ENCODE measurements at places on chromosomes 11 and 22.

DNA sequence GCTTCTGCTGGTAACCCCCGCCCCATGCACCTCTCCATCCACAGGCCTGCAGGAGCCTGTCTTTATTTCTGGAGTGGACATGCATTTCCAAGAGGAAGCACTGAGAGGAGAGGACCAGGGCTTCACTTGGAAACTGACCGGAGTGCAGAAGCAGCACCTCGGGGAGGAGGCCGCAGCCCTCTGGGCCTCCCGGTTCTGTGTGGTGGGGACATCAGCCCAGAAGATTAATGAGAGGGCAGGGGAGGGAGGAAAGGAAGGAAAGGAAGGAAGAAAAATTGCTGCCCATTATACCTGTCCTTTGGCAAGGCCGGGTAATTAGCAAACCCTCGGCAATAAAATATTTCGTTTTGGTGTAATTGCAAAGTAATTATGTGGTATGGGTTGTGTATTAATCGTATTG, 97.0 kb downstream of the TP53I11 start:
- DNase-seq = no peak

DNA sequence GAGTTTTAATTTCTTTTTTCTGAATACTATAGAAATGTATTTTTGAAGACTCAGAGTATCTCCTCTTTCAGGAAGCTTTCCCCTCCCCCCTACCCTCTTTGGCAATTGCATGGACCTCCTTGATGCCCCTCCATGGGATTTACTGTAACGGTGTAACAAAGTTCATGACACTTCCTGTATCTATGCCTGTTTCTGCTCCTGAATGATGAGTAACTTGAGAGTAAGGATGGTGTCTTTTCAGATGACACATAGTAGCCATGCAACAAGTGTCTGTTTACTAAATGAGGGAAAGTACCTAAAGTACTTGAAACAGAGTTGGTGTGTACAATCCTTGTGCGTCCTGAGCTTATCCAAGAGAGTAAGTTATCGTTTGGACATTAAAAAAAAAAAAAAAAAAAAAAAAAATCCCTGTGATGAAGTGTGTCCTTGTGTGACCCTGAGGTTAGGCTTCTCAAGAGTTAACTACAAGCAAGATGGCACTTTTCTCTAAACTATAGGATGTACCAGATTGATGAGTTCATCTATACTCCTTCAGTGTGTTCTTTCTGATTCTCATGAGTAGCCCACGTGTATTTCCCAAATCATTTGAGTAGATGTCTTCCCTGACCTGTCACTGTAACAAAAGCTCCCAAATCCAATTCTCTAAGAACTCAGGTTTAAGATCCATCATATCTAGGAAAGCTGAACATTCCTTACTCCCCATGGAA, 7.4 kb downstream of the ETS1 start:
- DNase-seq = peak; percentile 28

DNA sequence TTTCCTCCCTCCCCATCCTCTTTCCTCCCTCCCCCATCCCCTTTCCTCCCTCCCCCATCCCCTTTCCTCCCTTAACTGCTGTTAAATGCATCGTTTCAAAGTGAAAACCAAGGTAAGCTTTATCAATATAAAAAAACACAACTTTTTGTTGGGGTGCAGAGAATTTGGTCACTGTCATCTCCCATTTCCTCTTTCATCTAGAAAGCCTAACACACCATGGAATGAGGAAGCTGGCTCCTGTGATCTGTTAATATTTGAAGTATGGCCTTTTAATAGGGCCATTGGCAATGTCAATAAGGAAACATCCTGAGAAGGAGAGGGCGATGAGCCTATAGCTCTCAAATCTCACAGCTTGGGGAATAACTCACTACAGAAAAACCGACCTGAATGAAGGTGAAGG, 7.0 kb downstream of the EXPH5 start:
- DNase-seq = no peak

DNA sequence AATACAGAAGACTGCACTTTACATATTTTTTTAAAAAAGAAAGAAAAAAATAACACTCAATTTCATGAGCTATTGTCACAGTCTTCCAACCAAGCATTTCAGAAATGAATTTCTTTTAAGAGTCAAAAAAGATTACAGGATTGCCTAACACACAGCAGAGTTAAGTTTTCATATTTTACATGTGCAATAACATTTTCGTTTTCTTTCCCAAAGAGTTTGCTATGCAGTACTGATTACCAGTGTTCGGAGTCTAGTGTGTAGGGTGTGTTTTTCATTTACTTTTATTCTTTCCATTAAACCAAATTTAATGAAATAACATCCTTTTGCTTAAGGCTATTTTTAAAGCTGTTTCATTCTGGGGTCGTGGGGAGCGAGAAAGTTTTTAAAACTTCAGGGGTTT, 53.2 kb downstream of the MN1 start:
- no peak for DNase-seq

- no peak for DNase-seq
Measured at GRCh38 chr11:15159085-15159484, 44.4 kb downstream of the INSC start.

DNA sequence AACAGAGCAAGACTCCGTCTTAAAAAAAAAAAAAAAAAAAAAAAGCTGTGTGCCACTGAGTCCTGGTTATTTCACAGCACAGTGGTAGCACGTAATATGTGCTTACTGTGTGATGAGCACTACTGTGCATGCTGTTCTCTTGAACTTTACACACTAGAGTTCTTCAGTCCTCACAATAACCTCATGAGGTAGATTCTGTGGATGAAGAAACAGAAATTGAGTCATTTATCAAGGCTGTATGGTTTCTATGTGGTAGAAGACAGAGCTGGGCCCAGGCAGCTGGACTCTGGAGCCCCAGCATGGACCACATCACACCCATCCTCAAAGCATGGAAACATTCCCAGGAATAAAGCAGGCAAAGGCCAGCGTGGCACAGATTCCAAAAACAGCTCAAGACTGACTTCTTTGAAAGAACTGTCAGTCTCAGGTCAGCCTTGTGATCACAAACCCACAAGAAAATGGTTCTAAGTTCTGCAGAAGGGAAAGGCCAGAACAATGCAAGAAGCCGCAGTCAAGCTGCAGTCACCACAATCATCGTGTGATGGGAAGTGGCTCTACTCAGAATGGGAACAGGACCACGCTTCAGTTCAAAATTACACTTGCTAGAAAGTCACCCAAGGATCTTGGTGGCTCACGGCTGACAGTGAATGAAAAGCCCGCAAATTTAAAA, 49.5 kb downstream of the MICAL3 start:
- no peak for DNase-seq

- DNase-seq = no peak
Measured at GRCh38 chr22:48872271-48873190, 955.1 kb downstream of the BRD1 start.

- DNase-seq = no peak
Measured at GRCh38 chr11:118894192-118894591, 10.5 kb downstream of the CXCR5 start.

- peak; percentile 36 for DNase-seq
Measured at GRCh38 chr11:134261626-134262488, 8.5 kb downstream of the ACAD8 start.

DNA sequence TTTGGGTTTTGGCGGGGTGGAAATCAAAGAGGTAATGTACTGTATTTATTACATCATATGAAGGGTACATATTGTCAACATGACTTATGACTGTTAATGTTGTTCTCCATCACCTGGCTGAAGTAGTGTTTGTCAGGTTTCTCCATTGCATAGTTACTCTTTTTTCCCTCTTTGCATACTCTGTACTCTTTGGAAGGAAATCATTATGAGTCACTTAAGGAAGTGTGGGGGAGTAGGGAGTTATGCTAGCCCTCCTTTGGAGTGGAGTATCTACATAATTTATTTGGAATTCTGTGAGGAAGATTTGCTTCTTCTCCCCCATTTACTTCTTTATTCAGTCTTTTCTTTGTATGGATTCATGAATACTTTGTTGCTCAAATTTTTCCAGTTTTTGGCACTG, 3.6 kb upstream of the PGR start:
- no peak for DNase-seq

GRCh38 chr11:78860720-78861422, 286.2 kb upstream of the NARS2 start:
- DNase-seq = no peak

- no peak for DNase-seq
Measured at GRCh38 chr11:36308577-36308976, 12.5 kb downstream of the PRR5L start.

GRCh38 chr22:24011735-24012068, 598 bp downstream of the CABIN1 start:
- no peak for DNase-seq

- peak; percentile 10 for DNase-seq
Measured at GRCh38 chr11:9573775-9574621, 528 bp downstream of the WEE1 start.

GRCh38 chr11:86933891-86934581, 21.2 kb downstream of the FZD4 start:
- DNase-seq = no peak

- no peak for DNase-seq
Measured at GRCh38 chr22:40595497-40596234, 40.9 kb downstream of the MRTFA start.

DNA sequence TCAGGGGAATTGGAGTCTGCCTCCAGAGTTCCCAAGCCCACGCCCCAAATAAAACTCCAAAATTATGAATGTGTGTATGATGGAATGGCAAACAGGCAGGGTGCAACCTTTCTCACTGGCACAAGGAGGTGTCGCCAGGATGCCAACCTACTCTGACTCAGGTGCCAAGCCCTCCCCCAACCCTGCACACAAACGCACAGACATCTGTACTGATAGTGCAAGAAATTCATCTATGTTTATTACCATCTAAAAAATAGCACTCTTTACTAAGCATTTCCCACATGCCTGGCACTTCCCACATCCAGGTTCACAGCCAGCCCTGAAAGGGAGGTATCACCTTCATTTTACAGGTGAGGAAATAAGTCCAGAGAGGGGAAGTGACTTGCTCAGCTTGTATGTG, 1.2 kb downstream of the PLA2G3 start:
- no peak for DNase-seq

GRCh38 chr11:79437278-79437980, 3.4 kb downstream of the TENM4 start:
- no peak for DNase-seq

GRCh38 chr22:28892175-28892731, 8.9 kb downstream of the ZNRF3 start:
- no peak for DNase-seq

- no peak for DNase-seq
Measured at GRCh38 chr11:103633819-103634590, 402.4 kb upstream of the DDI1 start.

- no peak for DNase-seq
Measured at GRCh38 chr11:132202621-132203020, 832.2 kb downstream of the NTM start.

GRCh38 chr22:23282089-23282501, 101.8 kb downstream of the BCR start:
- DNase-seq = no peak

DNA sequence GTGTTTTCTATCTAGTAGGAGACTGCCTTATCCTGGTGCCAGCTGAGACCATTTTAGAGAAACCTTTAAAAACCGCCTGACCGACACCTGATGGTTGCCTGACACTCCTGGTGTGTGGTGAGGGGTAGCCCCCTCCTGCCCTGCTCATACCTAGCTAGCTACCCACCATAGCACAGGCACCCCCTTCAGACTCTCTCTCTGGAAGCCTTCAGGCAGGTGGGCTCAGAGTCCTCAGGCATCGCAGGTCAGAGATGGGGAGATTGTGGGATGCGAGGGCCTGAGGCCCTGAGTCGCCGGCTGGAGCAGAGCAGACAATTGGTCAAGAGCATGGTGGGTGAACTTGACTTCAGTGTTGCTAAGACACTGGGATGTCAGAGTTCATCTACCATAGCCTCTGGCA, 424.6 kb downstream of the BRD1 start:
- DNase-seq = no peak

GRCh38 chr22:27732841-27733240, 68.7 kb downstream of the MN1 start:
- no peak for DNase-seq

- DNase-seq = no peak
Measured at GRCh38 chr11:535210-535518, 212 bp downstream of the HRAS start.

GRCh38 chr11:92278791-92279433, 54.3 kb downstream of the FAT3 start:
- no peak for DNase-seq

DNA sequence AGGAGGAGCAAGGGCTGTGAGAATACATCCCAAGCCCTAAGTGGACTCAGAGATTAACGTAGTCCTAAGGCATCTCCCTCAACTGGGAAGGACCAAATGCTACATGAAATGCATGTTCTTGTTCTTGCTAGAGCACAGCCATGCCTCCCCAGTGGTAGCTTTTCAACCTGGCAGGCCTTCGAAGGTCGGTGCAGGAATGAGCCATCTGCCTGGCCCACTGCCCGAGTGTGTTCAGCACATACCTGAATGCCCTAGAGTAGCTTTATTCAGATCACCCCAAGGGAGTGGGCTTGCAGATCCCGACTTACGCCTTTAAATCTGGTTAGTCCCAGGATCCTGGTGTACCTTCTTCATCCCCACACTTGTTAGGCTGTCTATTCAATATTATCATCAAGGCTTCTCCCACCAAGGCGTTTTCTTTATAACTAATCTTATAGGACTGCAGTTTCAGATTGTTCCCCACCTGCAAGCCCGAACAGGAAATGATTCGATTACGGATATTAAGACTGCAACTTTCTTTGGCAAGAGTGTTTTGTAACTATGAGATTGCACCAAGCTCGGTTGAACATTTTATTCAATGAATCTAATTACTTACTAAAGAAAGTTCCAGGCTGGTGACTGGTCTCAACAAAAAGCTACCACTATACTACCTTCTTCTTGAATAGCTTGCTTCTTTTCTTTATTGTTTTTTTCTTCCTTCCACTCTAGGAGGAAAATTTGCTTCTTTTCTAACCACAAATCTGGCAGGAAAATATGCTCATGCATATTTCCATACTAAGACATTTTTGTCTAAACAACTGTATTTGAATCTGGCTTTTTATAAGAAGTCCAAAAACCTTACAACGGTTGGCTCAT, 115.6 kb downstream of the SGSM3 start:
- no peak for DNase-seq

GRCh38 chr22:40957601-40958000, 6.4 kb downstream of the RBX1 start:
- DNase-seq = no peak

- no peak for DNase-seq
Measured at GRCh38 chr22:17065433-17065832, 19.4 kb upstream of the IL17RA start.

DNA sequence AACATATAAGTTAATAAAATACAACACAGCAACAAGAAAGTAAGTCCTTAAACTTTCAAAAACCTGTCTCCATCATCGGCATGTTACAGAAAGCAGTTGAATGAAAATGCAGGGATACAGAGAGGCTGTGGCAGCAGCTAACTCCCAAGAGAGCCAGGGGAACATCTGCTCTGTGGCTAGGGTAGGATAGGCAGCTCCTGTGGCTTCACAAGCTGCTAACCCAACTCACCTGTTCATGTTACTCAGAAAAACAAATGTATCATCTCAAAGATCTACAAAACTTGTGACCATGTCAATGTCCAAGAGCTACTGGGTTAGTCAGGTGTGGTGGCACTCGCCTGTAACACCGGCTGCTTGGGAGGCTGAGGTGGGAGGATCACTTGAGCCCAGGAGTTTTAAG, 15.2 kb upstream of the PLAAT3 start:
- DNase-seq = no peak

GRCh38 chr22:47567126-47568090, 805.0 kb downstream of the TBC1D22A start:
- no peak for DNase-seq

Data from activated CD4-positive, alpha-beta T cell treated with anti-CD3 and anti-CD28 coated beads, Interleukin-2, amount 50 U/mL, for 48 hours (primary cell).